ENCODE measurements at places on chromosomes 1 and 21.
A peak's percentile ranks its signal among the peaks of the same experiment; 100 is the strongest.

DNA sequence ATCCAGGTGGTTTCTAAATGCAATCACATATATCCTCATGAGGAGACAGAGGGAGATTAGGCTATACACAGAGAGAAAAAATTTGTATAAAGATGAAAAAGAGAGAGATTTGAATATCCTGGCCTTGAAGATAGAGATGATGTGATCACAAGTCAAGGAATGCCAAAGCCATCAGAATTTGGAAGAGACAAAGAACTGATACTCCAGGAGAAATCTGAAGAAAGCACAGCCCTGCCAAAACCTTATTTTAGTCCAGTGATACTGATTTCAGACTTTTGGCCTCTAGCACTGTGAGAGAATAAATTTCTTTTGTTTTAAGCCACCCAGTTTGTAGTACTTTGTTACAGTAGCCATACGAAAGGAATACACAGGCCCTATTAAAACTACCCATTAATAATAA lies 33.4 kb downstream of the DOCK7 start:
- DNase-seq, result no peak

DNA sequence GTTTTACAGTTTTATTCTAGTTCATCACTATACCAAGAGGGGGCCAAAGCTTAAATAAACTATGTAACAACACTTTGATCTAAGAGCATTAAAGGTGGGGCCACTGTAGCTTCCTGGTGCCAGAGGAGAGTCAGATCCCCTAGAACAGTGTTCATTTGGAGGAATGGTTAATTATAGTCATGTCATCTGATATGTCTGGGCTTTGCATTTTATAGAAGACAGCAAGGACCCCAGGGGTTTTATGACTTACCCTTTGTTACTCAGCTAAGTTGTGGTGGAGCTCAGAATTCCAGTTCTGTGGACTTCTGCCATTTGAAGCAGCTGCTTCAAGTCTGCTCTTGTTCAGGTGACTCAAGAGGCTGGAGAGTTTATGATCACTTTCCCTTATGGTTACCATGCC lies 16.7 kb downstream of the KDM4A start:
- DNase-seq, result no peak

DNA sequence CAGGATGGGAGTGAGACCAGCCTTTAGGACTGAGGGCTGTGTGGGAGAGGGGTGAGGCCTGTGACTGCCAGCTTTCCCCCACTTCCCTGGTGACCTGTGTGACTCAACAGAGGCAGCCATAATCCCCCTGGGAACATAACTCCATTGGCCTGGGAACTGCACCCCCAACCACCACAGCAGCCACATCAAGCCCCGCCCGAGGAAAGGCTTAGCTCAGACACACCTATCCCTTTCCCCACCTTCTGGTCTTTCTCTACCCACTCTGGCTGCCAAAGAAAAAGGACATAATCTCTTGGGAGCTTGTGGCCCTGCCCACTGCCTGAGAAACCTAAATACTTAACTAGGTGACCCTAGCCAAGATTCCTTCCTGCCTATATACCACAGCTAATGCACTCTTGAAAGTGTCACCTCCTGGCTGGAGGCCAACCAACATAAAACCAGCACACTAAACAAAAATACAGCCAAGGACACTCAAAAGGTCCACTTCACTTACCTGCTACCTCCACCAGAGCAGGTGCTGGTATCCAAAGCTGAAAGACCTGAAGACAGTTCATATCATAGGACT lies 406.6 kb upstream of the CAMK1G start:
- DNase-seq, result no peak

- no peak for DNase-seq
Measured at GRCh38 chr1:2788506-2789163, 12.9 kb downstream of the TTC34 start.

DNA sequence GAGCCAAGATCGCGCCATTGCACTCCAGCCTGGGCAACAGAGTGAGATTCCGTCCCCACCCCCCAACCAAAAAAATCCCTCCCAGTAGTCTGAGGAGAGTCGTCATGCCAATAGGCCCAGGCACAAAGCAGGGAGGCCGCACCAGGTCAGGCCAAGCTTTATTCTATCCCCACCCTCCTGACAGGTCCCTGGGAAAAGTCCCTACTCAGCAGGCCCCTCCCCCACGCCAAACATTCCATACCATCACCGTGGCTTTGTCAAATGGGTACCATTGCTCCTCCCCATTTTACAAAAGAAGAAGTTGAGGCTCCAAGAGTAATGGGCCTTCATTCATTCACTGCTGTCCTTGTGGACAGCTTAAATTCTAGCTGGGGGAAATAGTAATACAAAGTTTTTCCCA lies 5.3 kb downstream of the GPR3 start:
- DNase-seq, result no peak

GRCh38 chr1:91912266-91912665 lies 26.3 kb upstream of the TGFBR3 start:
- no peak for DNase-seq

DNA sequence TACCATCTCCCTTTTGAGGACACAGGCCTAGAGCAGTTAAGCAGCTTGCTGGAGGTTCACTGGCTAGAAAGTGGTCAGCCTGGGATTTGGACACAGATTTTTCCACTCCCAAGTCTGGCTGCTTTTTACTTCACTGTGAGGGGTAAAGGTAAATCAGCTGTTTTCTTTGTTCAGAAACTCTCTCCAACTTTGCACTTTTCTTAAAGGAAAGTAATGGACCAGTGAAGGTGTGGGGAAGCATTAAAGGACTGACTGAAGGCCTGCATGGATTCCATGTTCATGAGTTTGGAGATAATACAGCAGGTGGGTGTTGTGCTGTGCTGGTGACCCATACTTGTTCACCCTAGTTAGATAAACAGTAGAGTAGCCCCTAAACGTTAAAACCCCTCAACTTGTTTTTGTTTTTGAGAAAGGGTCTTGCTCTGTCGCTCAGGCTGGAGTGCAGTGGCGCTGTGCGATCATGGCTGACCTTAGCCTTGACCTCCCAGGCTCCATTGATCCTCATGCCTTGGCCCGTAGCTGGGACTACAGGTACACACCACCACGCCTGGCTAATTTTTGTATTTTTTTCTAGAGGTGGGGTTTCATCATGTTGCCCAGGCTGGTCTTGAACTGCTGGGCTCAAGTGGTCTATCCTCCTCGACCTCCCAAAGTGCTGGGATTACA lies 4.2 kb downstream of the SOD1 start:
- DNase-seq, result no peak

GRCh38 chr1:2611621-2612437 lies 21.0 kb downstream of the MMEL1 start:
- no peak for DNase-seq

- DNase-seq, result no peak
Measured at GRCh38 chr1:207186503-207186902, 82.5 kb downstream of the C4BPA start.

- DNase-seq, result no peak
Measured at GRCh38 chr1:147337040-147337630, 94.7 kb downstream of the CHD1L start.

GRCh38 chr1:38833146-38833545 lies 26.4 kb downstream of the RRAGC start:
- no peak for DNase-seq

- DNase-seq, result no peak
Measured at GRCh38 chr1:52022133-52022532, 11.5 kb downstream of the KTI12 start.

DNA sequence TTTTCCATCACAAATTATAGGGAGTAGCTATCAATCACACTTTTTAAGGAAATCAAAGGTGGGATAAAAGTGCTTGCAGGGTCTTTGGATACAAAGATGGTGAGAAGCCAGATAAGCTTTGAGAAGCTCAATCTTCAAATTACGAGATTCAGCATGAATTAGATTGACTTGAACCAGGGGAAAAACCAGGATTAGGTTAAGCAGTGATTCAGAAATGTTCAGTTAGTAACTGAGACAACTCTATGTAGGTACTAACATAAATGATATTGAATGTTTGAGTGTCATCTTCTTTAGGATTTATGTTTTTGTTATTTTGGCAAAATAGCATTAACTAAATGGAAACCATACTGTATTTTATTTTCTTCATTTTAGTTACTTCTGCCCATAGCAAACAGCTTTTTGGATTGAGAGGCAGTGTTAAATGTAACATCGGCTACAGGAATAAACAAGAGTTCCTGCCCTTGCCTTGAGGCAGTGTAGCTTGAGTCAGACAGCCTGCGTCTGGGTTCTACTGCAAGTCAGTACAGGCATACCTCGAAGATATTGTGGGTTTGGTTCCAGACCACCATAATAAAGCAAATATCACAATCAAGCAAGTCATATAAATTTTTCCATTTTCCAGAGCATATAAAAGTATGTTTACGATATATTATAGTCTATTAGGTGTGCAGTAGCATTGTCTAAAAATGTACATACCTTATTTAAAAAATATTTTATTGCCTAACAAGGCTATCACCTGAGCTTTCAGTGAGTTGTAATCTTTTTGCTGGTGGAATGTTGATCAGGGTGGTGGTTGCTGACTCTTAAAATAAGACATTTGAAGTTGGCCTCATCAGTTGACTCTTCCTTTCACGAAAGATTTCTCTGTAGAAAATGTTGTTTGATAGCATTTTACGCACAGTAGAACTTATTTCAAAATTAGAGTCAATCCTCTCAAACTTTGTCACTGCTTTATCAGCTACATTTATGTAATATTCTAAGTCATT lies 36.9 kb upstream of the BACH1 start:
- DNase-seq, result no peak

DNA sequence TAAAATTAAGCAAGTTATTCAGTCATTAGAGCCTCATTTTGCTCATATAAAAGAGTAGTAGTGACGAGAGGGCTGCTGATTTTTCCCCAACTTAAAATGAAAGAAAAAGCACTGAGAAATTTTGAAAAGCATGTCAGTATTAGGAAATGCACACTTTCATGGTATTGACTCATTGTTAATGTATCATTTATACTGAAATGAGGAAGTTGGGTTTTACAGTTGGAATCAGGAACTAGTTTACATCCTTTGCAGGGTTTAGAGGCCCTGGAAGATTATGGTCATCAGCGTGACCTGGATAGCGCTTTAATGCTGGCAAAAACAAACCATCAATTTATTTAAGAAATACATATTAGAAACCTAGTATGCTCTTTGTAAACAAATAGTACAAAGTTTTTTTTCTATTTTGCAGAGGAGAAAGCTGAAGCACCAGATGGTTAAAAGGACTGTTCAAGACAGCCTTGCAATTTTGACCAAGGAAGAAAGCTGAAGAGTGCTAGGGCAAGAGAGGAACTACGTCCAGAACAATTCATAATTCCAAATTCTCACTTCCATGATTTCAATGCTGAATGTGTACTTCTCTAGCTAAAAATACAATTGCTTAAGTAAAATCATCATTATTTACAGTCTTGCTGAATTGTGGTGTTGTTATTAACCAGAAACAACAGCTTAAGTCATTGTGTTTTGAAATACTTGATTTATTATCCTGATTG lies 94.8 kb upstream of the SGIP1 start:
- DNase-seq, result no peak

GRCh38 chr1:167360120-167360519 lies 139.4 kb downstream of the POU2F1 start:
- no peak for DNase-seq

DNA sequence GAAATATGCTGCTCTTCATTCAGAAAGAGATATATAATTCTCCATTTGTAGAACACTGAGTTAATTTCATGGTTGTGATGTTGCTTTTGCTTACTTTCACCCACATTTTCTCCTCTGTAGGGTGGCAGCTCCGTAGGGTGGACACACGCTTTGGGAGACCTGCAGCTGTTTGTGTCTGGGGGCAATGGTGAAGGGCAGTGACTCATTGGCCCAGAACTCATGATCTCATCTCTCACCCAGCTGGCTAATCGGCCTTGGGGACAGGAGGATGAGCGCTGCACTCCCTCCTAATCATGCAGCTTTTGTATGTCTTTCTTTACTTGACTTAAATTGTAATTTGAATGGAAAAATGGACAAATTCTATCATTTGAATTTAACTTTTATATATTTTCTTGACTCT lies 9.6 kb downstream of the DISC1 start:
- DNase-seq, result no peak

DNA sequence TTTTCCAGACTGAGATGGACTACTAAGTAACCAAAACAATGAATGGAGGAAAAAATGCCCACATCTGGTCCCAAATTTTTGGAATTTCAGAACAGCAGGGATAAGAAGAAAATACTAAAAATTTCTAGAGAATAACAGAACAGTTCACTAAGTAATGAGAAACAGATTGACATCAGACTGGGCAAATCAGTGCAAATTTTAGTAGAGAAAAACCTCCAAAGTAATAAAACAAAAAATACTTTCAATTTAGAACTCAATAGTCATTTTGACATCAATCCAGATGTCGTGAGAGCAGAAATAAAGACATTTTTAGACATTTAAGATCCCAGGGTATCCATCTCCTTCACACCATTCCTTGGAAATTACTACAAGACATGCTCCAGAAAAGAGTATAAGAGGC lies 39.3 kb downstream of the CRP start:
- no peak for DNase-seq

- DNase-seq, result no peak
Measured at GRCh38 chr1:205374210-205375078, 17.7 kb upstream of the KLHDC8A start.

DNA sequence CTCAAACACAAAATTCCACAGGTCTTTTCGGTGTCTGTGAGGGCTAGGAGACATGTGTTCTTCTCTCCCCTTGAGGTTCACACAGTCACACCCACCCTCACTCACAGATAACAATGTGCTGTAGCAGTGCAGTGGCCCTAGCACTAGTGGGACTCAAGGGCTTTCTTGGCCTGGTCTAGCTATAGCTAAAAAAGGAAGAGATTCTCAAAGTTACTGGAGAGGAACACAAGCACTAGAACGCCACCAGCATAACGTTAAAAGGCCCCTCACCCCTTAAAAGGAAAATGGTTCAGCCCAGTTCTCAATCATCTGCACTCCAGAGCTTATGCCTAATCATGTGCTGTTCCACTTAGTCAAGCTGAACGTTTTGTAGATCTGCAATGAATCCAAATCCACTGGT lies 39.5 kb downstream of the RGS8 start:
- DNase-seq, result no peak

GRCh38 chr1:27668808-27669723 lies 2.9 kb downstream of the IFI6 start:
- DNase-seq, result peak; percentile 84

DNA sequence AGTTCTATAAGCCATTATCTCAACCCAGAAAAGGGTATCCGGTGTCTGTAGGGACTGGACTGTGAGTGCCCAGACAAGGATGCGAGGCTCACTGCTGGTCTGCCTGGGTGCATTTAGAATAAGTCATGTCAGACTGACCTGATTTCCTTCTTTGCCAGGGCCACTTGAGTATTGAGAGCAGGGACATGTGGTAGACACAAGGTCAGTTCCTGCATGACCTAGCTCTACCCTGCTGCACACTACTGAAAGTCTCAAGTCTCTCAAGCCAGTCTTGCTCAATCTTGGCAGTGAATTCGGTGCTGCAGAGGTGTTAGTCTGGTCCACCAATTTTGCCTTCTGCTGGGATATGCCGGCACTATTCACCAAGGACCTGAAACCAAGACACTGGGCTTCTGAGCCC lies 180.1 kb downstream of the C1orf94 start:
- no peak for DNase-seq

- no peak for DNase-seq
Measured at GRCh38 chr1:3628445-3628844, 3.6 kb downstream of the TPRG1L start.

- no peak for DNase-seq
Measured at GRCh38 chr1:2819831-2820730, 18.6 kb upstream of the TTC34 start.

GRCh38 chr1:239872626-239873025 lies 219.1 kb upstream of the FMN2 start:
- no peak for DNase-seq

GRCh38 chr1:46020010-46020409 lies 112.4 kb downstream of the PIK3R3 start:
- DNase-seq, result no peak

GRCh38 chr1:204435381-204435831 lies 23.8 kb upstream of the PPP1R15B start:
- DNase-seq, result no peak

- DNase-seq, result peak; percentile 78
Measured at GRCh38 chr1:8317647-8318381, at the start of gene SLC45A1. SLC45A1 (plus strand) TSS chr1:8318114; CDS start chr1:8324330, 6,216 bp downstream.
